ENCODE measurements at places on chromosomes 11 and 22. TPM values are rescaled to one million over a fixed set of nuclear protein-coding genes. Genes with fewer than 3 reads are reported as not detected.

The OR8D1 gene
- not detected for total RNA-seq

The KIRREL3 gene
- total RNA-seq, result not detected

The POU2AF2 gene
- total RNA-seq, result not detected

The FOSL1 gene
- total RNA-seq, result 11.9 TPM

The SLN gene
- not detected for total RNA-seq

The ARHGAP8 gene
- 13.0 TPM for total RNA-seq

The SMC1B gene
- not detected for total RNA-seq

The OR51B4 gene
- total RNA-seq, result not detected

The CENPM gene
- total RNA-seq, result 8.7 TPM

The FXYD6 gene
- total RNA-seq, result 0.61 TPM

The MIAT gene
- total RNA-seq, result 0.50 TPM

The RAG1 gene
- 0.04 TPM for total RNA-seq

The LIN7C gene
- total RNA-seq, result 45.5 TPM

The MMP3 gene
- total RNA-seq, result not detected

- DNase-seq, result no peak
These were observed 37.7 kb downstream of the EIF4ENIF1 start for GRCh38 chr22:31451709-31452571.

- DNase-seq, result no peak
These were observed 3.8 kb downstream of the CD81 start for GRCh38 chr11:2380807-2381350.

- DNase-seq, result no peak
These were observed 90.0 kb downstream of the FDX1 start for GRCh38 chr11:110519796-110520195.

DNA sequence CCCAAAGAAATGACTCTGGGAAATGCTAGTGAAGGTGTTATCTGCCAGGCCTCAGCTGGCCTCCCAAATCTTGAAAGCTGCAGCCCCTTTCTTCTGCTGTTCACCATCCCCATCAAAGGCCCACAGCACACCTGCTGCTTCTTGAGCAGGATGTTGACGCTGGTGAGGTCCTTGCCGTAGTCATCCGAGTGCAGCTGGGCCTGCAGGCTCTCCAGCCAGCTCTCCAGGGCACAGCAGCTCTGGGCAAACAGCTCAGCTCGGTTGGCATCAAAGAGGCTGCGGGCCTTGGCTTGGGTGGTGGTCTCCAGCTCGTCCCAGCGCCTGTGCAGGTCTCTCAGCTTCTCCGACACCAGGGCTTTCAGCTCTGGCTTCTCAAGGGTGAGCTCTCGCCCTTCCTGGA, 18.5 kb upstream of the RBM4B start:
- DNase-seq, result no peak

- no peak for DNase-seq
These were observed 30.6 kb downstream of the ADAMTS8 start for GRCh38 chr11:130397780-130398179.

- DNase-seq, result no peak
These were observed 8.9 kb downstream of the FIBIN start for GRCh38 chr11:27002838-27003237.

- DNase-seq, result no peak
These were observed 2.0 kb upstream of the NLRX1 start for GRCh38 chr11:119166368-119167076.

DNA sequence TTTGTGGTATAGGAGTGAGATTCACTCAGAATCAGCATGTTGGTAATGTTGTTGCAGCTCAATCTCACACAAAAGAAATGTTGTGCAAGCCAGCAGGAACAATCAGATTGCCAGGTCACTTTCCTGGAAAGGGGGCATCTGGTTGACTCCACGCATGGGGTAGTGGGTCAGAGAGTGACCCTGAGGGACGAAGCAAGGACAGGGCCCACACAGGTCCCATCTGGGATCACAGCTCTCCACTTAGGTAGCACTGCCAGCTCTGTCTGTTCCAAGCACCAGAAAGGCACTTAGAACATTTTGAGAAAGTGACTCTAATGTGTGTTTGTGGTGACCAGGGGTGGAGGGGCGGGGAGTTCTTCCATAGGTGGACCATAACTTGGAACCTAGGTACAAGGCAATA, 109.5 kb downstream of the RASSF10 start:
- DNase-seq, result no peak

- no peak for DNase-seq
These were observed 181.5 kb upstream of the SORL1-AS1 start for GRCh38 chr11:121634273-121634672.

GRCh38 chr22:36369922-36370791, 17.6 kb downstream of the MYH9 start:
- no peak for DNase-seq

DNA sequence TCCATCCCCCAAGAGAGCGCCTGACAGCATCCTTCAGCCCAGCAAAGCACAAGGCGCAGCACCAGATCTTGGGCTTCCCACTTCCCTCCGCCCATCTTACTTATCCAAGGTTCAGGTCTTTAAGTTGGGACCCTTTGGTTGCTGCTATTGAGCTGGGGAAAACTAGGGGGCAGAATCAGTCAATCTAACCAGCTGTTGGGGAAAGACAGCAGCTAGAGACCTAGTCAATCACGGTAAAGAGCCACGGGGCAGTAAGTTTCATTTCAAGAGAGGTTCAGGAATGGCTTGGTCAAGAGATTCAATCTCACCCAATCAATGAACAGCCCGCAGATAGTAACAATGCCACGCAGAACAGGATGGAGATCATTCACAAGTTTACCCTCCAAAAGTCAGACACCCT, 1.7 kb downstream of the ABTB2 start:
- DNase-seq, result no peak

DNA sequence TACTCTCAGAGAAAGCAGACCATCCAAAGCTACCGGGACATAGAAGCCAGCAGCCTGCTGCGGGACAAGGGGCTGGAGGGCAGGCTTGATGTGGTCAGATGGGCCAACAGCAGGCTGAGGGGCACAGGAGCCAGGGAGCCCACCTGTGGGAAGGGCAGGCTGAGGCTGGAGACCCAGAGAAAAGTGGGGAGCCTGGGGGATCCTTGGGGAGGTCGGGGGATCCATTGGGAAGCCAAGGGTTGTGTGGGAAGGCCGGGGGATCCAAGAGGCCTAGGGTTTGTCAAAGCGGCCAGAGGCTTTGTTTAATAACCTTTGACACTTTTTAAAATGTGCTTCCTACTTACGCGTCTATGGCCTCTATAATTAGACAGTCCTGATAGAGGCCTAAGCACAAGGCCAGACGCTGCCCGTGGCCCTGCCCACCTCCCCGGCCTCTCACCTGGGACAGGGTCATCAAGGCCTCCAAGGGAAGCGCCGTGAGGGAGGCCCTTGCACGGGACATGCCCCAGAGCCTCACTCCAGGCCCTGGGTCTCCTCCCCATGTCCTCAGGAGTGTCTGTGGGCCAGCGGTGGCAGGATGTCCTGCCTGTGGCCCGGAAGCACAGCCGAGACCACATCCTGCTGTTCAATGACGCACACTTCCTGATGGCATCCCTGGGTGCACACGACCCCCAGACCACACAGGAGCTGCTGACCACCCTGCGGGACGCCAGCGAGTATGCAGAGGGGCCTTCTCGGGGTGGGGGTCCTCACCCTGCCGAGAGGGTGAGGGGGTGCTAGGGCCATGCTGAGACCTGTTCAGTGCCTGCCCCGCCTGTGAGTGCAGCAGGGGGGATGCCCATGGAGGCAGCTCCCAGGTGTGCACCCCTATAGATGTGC, 8.6 kb upstream of the GTSE1 start:
- DNase-seq, result peak; percentile 36

- no peak for DNase-seq
These were observed 16.6 kb upstream of the GNB1L start for GRCh38 chr22:19871023-19871844.

DNA sequence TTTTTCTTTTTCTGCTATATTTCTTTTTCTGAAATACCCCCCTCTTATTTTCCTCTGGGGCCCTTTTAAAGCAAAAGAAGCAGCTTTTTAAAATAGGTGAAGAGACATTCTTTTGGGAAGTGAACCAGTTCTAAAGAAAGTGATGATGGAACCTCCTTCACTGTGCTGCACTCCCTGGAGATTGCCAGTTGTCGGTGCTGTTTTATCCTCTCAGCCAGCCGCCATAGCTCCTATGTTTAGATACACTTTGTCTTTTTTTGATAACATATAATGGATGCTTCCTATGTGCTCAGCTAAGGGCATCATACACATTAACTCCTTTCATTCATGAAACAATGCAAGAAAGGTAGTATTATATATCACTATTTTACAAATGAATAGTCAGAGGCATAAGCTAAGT, 14.0 kb downstream of the CFAP300 start:
- DNase-seq, result no peak

DNA sequence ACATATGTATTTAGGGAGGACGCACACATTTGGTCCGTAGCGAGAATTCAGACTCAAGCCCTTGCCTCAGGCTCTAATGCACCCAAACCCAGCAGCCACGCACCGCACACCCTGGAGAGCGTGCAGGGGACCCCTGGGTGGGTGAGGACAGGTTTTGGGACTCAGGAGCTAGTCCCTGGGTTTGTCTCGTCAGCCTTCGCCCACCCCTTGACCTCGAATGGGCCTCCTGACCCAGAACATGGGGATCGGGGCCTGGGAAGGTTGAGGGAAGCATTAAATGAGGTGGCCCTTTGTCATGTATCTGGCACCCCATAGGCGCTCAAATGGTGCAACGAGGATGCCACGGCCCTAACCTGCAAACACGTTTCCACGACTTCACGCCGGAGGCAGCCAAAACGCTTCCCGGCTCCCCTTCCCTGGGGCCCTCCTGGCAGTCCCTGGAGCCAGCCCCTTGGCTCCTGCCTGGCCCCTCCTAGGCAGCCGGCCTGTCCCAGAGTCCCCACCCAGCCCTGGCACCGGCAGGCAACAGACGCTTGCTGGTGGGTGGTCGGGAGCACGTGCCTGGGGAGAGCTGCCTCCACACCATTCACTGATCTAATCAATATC, 5.5 kb upstream of the LINC01488 start:
- DNase-seq, result no peak

DNA sequence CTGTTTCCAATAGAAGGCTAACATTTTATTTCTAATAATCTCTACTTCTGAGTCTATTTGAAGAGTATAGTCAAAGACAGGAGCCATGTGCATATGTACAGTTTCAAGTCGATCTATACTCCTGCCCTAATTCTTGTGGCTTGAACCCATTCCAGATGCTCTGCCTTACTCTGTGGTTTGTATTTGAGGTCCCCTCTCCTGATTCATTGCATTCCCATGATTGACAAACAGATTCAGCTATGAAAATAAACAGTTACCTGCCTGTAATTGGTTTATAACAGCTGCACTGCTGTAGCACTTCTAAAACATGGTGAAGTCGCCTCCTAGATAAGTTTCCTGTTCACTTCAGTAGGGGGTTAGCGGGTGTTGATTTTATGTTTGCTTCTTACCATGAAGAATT, 138.7 kb downstream of the SOX6 start:
- DNase-seq, result no peak

GRCh38 chr11:103491777-103492176, 382.6 kb downstream of the DYNC2H1 start:
- DNase-seq, result no peak

DNA sequence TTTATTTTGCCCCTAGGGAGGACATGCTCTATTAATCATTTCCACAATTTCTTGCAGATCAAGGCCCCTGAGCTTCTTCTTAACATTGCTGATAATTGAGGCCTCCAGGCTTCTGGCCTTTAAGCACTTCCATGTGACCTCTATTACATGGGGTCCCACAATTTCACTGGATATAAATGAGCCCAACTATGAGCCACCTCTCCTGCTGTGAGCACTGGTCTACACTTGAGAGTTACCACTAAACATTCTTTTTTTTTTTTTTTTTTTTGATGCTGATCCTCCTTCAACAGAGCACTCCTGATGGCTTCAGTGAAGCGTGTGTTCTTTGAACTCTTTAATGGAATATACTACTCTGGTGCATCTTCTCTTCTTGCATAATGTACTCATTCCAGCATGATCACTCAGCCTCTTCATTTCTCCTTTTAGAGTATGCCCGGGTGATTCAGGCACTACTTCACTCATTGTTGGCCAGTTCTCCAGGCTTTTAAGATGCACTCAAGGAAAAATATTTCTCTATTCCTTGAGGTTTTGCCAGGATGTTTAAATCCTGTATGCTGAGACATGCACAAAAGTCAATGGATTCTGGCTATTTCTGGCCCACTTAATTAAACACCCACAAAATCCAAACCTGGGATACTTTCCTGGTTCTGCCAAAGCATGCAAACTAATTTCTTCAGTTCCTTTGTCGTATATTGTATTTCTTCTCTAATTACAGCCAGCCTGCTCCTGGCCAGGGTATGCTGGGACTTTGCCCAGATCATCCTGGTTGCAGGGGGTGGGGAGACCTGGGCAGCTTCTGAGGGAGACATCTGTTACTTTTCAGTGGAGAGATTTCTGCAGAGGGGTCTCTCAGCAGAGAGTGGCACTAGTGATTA, 257.8 kb upstream of the LUZP2 start:
- DNase-seq, result no peak

DNA sequence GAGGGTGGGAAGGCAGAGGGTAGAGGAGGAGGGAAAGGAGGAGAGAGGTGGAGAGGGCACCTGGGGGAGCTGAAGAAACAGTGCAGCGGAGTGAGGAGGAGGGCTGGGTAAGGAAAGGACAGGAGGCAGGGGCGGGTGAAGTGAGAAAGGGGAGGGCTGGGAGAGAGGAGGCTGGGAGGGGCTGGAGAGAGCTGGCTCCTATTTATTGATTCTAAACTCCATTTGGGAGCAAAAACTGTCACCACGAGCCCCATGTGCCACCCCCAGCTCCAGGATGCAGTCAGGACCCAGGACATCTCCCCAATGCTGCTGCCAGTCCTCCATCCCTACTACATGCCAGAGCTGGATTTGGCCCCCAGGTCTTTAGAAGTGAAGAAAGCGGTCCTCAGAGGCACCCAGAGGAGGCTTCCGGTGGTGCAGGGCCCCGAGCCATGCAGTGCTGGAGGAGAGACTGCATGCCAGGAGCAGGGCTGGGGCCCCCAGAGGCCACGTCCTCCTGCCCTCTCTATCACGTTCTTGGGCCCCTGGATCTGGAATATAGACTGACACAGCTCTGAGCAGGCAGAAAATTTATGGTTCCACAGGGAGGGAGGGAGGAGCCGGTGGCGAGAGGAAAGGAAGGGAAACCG, 53.7 kb downstream of the SLC22A12 start:
- no peak for DNase-seq

- DNase-seq, result no peak
These were observed 12.4 kb upstream of the SLC39A13 start for GRCh38 chr11:47396049-47396320.

GRCh38 chr11:65166893-65167292, 3.1 kb upstream of the SPDYC start:
- no peak for DNase-seq

DNA sequence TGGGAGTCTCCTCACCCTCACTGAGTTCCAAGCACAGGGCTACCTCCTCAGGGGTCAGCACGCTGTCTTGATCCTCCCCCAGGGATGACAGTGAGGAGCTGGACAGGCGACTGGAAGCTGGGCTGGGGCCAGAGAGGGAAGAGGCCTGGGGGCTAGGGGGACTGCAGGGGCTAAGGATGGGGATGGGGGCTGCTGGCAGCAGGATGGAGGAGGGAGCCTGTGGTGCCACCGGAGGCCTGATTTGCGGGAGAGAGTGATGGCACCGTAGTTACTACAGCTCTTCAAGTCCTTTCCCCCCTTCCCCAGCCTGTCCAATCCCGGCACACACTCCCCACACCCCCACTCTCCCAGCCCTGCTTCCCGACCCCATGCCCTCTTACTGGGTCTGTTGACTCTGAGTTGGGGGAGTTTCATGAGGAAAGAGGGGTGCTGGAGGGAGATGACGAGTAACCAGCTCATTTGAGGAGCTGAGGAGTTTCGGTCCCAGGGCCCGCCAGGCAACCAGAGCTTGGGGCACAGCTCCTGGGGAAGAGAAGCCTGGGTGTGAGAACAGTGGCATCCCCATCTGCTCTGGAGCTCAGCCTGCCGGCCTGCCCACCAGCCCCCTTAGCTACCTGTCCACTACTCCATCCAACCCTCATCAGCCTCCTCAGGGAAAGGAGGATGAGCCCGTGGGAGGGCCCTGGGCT, 10.5 kb downstream of the ROBO4 start:
- DNase-seq, result no peak
